ENCODE measurements at places on chromosomes 6 and 20.
A peak's percentile ranks its signal among the peaks of the same experiment; 100 is the strongest.

DNA sequence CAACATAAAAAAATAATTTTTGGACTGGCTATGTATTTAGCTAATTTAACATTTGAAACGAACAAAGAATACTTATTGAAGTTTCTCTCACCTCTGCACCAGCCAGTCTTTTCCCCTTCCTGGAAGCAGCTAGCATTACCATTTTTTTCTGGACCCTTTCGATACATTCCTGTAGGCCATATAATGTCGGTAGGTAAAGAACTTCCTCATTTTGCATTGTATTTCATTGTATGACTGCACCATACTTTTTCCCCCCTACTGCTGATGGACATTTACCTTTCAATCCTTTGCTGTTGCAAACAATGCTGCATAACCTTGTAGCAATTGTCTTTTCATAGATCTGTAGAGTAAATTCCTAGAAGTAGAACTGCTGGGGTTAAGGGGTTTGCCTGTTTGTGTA lies 17.6 kb downstream of the CBFA2T2 start:
- no peak for DNase-seq

GRCh38 chr20:46361381-46361780 lies 45.0 kb downstream of the ELMO2 start:
- no peak for DNase-seq

GRCh38 chr20:37903317-37904007 lies 535 bp downstream of the VSTM2L start:
- DNase-seq, result no peak

DNA sequence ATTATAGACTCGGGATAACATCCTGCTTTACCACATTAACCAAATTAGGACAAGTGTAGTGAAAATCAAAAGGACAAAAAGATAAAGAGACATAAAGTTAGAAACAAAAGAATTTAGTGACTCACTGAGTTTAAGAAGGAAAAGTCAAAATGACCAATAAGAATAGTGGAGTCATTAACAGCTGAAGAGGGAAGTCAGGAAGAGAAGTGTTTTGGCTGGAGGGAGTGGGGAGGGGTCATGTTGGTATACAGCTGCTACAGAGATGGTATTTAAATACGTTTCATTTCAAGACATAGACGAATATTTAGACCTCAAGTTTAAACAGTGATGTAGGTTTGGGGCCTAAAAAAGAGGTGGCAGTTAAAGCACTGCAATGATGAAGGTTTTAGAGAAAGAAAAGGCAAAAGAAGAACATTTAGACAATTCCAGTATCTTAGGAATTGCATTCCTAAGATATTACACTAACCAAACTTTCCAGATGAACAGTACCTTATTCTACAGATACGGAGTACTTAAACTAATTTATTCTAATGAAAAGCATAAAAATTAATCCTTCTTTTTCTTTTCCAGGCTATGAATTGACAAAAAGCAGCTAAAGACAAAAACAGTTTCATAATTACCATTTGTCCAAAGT lies 10.6 kb downstream of the FKBP5 start:
- no peak for DNase-seq

DNA sequence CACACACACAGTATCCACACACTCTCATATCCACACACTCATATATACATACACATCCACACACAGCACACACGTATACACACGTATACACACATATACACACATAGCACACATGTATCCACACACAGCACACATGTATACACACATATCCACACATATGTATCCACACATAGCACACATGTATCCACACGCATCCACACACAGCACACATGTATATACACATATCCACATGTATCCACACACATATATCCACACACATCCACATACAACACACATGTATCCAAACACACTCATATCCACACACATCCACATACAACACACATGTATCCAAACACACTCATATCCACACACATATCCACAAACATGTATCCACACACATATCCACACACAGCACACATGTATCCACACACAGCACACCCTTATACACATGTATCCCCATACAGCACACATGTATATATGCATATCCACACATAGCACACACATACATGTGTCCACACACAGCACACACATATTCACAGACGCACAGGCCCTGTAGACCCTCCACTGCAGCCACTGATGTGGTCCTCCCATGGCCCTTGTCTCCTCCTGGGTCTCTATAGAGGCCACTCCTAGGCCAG lies 172.1 kb downstream of the CDH4 start:
- no peak for DNase-seq

GRCh38 chr6:33426590-33427511 lies 7.0 kb downstream of the SYNGAP1 start:
- DNase-seq, result no peak

DNA sequence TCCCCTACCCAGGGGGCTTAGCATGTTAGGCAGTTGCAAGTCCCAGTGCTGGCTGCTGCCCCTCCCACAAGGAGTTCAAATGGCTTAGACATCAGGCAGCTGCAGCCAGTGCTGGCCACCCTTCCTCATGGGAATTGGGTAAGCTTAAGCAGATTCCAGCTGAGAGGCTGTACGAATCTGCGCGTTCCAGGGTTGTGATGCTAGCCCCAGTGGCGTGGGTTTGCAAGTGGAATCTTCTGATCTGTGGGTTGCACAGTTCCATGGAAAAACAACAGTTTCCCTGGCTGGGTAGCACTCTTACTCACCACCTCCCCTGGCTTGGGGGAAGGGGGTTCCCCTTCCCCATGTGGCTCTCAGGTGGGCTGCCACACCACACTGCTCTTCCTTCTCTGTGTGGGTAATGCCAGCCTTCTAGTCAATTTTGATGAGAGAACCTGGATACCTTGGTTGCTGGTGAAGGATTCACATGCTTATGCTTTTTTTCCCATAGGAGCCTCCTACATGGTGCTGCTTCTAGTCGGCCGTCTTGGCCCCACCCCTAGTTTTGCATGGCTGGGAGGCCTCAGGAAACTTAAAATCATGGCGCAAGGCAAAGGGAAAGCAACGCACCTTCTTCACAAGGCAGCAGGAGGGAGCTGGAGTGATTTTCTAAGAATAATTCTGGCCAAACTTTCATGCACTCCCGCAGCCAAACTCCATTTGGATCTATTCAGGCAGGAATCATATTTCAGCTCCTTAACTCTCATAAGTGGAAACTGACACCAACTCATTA lies 13.0 kb downstream of the DYNLT2 start:
- DNase-seq, result no peak

GRCh38 chr6:127854009-127854408 lies 46.8 kb downstream of the THEMIS start:
- no peak for DNase-seq

- DNase-seq, result no peak
Measured at GRCh38 chr6:151425561-151425960, 26.4 kb downstream of the RMND1 start.

DNA sequence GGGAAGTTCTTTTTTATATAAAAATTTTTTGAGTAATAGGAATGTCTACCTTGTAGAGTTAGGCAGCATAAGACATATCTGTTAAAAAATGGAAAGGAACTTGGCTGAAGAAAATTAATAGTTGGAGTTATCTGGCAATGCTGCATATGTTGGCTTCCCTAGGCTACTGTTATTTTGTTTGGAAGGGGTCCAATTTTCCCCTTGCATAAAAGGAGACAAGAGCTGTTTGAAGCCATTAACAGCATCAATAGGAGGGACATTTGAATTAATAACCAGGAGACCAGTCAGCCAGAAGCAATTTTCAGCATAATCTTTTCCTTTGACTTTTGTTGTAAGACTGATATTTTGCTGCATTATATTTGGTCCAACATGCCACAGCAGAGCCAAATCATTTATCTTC lies 80.9 kb upstream of the TAB2 start:
- DNase-seq, result no peak

GRCh38 chr20:50303573-50304500 lies 113.2 kb downstream of the CEBPB start:
- no peak for DNase-seq

DNA sequence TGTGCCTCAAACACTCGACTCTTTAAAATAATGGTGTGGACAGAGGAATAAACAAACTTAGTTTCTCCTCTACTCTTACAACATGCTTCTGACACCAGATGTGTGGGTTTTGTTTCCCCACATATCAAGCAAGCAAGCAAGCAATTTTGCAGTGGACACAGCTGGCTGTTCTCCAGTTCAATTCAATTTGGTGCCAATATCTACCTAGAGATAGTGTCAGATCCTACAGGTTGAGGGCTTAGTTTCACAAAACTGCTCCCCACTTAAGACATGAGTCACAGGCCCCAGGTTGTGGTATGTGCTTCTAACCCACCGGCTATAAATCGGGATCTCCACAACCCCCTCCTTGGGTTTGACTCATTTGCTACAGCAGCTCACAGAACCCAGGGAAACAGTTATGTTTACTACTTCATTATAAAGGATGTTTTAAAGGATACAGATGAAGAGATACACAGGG lies 131.4 kb upstream of the TRAF3IP2 start:
- peak; percentile 48 for DNase-seq

DNA sequence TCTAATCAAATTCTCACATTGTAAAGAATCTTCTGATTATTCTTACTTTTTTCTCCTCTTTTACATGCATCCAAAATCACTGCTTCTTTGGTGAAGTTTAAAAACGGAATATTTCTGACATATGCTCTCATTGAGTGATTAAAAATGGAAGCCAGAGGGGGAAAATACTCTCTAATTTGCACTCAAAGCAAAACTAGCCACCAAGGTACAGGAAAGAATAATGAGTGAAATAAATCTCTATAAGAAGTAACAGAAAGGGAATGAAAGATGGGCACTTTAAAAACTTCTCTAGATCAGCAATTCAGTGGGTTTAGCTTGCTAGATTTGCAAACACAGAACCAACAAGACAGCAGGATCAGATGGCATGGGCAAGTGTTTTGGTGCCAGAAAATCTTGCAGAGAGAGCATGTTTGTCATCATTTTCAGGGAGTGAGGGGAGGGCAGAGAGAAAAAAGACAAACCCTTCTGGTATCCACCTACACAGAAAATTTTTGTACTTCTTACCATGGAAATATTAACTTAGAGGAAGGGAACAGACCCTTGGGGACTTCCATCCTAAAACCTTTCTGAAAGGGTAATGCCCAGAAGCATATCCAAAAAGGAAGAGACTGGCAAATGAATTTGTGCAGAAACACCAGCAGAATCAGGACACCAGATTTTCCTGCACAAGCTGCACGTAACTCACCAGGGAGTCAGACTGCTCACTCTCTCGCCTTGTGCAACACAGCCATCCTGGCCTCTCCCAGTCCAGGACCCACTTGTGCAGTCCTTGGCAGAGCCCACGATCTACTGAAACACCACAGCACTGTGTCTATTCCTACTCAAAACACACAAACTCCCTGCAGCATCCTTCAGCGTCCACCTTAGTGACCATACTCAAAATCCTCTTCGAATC lies 270.2 kb upstream of the PRDM1 start:
- no peak for DNase-seq

GRCh38 chr6:3789018-3789895 lies 37.7 kb upstream of the PXDC1 start:
- no peak for DNase-seq

DNA sequence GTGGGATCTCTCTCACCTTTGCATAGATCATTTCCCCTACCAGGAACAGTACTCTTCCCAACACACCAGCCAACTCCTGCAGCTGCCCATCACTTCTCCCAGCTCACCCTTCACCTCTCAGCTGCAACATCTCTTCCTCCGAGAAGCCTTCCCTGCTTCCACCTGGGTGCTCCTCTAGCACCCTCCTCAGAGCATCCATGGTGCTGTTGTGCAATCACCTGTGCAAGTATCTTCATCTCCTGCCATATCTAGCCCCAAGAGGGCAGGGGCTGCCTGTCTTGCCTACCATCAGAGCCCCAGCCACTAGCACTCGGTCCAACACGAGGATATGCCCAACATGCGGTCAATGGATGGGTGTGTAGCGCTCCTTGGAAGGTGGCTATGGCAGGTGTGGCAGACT lies 75.8 kb downstream of the BANF2 start:
- DNase-seq, result no peak

DNA sequence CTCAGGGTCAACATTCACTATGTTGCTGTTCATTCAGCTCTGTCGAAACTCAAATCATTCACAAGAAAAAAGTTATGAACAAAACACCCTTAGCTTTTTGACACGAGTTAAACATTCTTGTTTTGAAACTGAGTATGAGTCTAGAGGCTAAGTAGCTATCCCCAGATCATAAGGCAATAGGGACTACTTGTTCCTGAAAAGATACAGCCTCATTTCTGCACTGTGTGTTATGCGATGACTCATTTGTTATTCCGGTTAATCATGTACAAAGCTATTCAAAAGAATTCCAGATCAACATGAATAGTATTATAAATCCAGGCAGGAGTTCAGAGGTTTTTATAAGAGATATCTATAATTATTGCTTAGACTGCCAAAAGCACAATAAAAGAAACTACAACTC lies 908.0 kb downstream of the QKI start:
- DNase-seq, result no peak

DNA sequence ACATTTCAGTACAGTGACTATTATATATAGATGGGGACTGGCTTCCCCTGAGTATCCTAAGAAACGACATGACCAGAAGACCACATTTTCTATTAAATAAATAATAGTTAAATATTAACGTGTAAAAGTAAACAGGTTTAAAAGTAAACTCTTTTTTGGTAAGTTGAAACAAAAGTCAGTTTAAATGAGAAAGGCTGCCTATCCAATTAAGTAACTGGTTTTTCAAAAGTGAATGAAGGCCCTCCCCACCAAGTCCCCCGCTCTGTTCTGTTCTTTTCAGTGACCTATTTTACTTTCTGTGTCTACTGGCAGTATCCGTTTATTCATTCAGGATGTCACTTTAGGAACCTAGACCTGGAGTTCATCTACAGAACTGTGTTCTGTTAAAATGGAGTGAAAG lies 32.0 kb downstream of the QKI start:
- DNase-seq, result no peak

DNA sequence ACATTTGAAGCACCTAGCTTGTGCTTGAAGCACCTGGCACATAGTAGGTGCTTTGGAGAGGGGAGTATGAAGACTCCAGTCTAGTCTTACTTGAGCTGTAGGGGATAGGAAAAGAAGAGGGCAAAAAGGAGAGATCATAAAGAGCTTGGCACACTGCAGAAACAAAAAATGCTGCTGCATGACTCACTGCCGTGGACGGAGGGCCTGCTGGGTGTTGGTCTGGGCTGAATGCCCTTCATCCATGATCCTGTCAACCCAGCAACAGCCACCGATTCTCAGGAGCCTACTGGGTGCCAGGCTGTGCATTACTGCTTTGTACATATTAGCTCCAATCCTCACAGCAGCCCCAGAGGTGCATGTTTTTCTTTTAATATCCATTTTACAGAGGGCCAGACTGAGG lies 6.0 kb downstream of the PDYN start:
- no peak for DNase-seq

DNA sequence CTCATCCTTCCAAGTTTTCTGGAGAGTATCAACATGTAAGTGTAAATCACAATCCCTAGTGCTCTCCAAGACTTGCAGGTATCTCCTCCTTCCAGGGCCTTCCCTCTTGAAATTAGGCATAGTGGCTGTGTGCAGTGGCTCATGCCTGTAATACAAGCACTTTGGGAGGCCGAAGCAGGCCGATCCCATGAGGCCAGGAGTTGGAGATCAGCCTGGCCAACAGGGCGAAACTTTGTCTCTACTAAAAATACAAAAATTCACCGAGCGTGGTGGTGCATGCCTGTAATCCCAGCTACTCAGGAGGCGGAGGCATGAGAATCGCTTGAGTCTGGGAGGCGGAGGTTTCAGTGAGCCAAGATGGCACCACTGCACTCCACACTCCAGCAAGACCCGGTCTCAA lies 9.4 kb upstream of the ANGPT4 start:
- DNase-seq, result no peak

- no peak for DNase-seq
Measured at GRCh38 chr6:29925321-29925720, 17.0 kb upstream of the HLA-A start.

- DNase-seq, result no peak
Measured at GRCh38 chr6:9398071-9398766, 962.9 kb upstream of the SLC35B3 start.

Measured in stimulated activated CD8-positive, alpha-beta memory T cell treated with anti-CD3 and anti-CD28 coated beads, Interleukin-7, amount 100 ng/mL, for 4 hours (primary cell).